ENCODE measurements at places on chromosomes 13 and 19.
A peak's percentile ranks its signal among the peaks of the same experiment; 100 is the strongest.

GRCh38 chr19:33402421-33403220 is 29.1 kb downstream of the CEBPG start:
- no peak for DNase-seq

GRCh38 chr19:32349724-32350470 is 4.5 kb downstream of the ZNF507 start:
- DNase-seq: no peak

DNA sequence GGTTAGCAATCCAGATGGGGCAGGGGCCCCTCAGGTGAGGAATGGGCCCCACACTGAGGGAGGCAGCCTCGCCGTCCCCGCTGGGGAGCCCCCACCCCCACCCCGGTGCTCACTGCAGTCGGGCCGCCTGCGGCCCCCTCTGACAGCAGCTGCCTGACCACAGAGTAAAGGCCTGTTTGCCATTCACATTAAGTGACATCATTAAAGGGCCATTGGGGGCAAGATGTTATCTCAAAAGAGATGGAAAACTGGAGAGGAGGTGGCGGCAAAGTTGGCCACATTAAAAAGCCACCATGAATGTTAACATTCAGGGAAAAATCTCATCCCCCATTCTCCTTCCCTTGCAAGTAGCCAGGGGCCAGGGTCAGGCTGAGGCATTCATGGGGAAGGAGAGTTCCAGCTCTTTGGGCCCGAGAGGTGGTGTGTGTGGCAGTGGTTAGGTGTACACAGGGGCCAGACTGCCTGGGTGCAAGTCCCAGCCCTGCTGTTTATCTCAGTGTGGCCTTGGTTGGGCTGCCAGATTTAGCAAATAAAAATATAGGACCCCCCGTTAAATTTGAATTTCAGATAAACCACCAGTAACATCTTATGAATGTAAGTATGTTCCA is 20.9 kb downstream of the VSTM2B start:
- DNase-seq: no peak

DNA sequence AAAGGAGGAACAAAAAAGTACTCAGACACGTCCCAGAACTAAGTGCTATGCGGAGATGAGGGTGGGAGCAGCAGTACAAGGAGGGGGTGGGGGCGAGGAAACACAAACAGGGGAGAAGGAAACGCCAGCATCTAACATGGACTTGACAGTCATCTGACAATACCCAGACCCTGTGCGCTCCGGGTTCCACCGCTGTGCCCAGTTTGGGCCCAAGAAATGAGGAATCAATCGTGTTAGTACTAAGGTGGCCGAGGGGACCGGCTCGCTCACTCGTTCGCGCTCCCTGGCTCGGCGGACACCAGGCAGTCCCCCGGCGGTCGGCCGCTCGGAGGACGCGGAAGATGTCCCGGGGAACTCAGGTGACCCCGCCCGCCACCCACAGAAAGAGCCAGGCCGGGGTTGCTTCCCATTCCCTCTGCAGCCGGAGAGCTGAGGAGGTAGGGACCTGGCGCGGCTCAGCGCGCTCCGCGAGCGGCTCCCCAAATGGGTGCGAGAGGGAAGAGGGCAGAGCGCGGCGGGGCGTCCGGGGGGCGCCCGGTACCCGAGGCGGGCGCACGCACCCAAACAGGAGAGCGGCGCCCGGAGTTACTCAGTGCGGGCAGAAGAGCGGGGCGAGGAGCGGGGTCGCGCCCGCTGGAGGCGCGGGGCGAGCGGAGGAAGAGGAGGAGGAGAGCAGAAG is 616 bp downstream of the TSHZ3 start:
- DNase-seq: peak; percentile 60

DNA sequence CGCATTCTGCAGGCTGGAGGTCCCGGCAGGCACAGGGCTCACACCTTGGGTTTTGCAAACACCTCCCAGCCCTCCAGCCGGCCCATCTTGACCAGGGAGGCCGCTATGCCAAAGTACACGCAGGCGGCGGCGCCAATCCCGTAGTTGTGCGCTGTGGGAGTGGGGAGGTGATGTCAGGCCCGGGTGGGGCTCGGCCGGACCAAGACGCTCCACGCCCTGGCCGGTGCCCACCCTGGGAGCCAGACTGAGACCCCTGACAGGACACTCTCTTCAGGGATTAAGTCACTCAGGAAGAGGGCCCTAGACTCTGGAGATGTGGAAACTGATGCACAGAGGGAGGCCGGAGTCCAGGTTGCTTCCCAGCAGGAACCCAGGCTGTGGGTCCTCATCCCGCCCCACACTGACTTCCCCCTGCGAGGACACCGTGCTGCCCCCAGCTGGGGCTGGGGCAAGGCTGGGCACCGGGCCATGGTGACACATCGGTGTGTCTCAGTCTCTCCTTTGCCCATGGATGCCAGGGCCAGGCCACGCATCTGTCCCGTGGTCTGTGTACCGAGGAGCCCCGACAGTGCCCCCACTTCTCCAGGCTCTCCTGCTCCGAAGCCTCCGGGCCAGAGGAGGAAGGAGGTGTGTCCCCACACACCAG is 8.8 kb downstream of the NDUFA11 start:
- DNase-seq: no peak

- DNase-seq: no peak
These were observed 1407.1 kb downstream of the UQCRFS1 start for GRCh38 chr19:27805848-27806247.

GRCh38 chr19:36772311-36773222 is at the start of gene ZNF850:
Gene ZNF850 (minus strand): TSS chr19:36772807. CDS start chr19:36762606, 10,201 bp downstream.
- peak; percentile 99 for DNase-seq

- no peak for DNase-seq
These were observed 63.9 kb downstream of the POSTN start for GRCh38 chr13:37534676-37535075.

DNA sequence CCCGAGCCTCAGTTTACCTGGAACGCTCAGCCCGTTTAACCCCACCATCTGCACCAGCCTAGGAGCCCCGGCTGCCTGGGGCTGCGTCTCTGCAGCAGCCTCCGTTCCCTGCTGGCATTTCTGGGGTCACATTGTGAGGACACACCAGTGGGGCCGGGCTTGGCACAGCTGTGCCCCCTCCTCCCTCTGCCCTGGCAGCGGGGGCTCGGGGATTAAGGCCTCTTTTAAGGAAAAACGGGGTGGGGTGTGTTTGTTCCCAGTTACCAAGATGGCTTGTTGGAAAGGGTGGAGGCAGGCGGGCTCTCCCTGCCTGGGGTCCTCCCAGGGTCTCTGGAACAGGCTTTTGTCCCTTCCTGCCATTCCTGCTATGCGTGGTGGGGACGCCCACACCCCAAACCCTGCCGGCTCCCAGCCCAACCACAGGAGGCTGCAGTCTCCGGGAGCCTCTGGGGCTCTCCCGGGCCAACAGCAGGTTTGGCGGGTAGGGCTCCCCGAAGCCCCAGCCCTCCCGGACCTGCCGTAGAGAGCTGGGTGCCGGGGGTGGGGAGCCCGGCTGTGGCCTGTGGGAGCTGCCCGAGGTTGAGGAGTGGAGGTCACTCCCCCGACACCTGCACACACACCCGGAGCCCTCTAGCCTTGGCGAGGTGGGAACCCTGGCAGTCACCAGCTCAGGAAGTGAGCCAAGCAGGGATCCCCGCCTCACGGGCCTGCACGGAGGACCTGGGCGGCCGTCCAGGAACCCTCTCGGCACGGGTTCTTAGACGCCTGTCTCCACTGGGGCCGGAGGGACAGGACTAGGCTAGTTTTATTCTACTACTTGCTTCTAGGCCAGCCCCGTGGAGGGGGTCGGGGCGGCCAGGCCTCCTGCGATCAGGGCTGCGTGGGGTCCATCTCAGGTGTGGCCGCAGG is 36.9 kb downstream of the GADD45B start:
- DNase-seq: no peak

DNA sequence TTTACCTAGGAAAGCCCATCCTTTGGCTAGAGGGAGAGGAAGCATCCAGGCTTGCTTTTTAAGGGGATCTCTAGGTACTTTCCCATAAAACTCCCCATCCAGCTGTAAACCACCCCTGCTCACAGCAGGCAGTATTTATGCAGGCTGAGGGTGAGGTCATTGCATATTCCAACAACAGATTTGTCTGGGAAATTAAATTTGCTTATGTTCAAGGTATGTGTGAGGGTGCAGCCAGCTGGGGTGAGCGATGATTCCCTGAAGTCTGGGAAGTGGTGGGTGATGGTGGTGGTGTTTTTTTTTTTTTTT is 96.3 kb upstream of the C1QTNF9B start:
- DNase-seq: no peak

DNA sequence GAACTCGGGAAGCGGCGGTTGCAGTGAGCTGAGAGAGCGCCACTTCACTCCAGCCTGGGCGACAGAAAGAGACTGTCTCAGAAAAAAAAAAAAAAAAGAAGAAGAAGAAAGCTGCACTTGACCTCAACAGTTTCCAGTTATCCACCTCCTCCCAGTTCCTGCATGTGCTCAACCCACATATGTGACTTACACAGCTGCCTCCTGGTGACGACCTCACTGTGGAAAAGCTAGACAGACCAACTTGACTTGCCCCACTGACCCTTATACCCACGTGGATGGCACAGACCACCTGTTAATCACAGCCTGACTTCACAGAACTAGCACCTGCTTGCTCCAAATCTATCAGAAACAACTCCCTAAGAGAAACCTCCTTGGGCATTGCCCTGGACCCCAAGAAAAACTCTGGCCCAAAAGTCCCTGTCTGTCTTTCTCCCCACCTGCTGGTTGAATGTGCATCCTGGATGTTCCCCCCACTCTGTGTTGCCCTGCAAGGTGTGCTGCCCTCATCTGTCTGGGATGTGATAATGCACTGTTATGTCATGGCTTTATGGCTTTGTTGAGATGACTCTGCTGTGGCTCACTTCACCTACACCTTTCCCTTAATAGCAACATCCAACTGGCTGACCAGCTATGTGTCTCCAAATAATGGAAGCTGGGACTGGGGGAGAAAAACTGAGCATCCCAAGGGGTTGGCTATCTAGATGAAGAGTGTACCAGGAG is 2.8 kb downstream of the ZNF20 start:
- no peak for DNase-seq

DNA sequence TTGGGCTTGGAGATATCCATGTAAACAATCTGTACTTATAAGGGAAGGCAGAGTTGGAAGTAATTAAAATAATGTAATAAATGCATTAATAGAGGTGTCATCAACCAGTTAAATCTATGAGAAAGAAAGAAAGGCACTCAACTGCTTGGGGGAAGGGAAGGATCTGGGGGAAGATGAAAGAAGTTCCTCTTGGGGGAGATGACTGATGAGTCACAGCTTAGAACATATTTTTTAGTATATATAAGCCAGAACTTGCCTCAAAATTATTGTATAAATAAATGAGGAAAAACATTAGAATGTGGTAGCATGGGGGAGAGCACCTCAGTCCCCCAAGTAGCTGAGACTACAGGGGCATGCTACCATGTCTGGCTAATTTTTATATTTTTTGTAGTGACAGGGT is 205.8 kb downstream of the GGACT start:
- DNase-seq: no peak

DNA sequence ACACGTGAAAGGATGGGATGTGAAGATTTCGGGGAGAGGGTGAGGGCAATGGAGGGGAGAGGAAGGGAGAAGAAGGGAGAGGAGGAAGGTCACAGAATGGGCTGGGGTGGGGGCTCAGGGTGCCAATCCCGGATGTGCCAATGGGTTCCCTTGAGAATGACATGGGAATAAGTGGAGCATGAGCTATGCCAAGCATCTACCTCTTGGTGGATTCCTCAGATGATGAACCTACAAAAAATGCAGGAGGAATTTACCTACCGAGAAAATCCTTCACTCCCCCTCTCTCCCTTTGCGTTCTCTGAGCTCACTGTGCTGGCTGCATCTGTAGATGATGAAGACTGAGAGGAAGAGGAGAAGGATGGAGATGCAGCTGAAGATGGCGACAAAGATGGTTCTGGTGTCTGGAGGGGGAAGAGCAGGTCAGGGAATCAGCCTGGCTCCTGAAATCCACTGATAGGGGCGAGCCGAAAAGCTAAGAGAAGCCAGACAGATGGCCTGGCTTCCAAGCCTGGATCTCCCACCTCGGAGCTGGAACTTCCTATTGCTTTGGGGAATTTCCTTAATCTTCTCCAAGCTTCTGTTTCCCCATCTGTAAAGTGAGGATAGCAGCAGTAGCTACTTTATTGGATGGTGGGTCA is 21.6 kb downstream of the VSTM1 start:
- DNase-seq: no peak

- no peak for DNase-seq
These were observed 232.9 kb downstream of the FOXO1 start for GRCh38 chr13:40433577-40433976.

GRCh38 chr13:41188584-41188983 is 5.8 kb downstream of the KBTBD7 start:
- no peak for DNase-seq

Data from eye (tissue), 1 donor.